Foreskin melanocyte (primary cell): ENCODE measurements at places on chromosomes 11 and 22.
A peak's percentile ranks its signal among the peaks of the same experiment; 100 is the strongest.

DNA sequence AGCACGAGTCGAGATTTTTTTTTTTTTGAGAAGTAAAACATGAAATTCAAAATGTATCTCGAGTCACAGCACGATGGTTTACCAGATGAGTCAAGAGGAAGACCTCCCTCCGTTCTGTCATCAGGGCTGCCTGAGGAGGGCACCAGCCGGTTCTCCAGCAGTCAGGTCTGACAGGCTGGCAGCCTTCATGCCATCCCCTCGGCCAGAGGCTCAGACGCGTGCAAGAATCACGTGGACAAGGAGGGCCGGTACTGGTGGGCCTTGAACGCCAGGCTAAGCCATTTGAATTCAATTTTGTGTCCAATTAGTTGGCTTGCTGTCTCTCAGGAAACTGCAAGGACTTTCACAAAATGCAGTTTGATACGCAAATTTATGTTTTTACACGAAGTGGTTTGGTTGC, 1412.2 kb downstream of the BRD1 start:
- DNase-seq = no peak

GRCh38 chr22:45642986-45643385, 28.6 kb upstream of the ATXN10 start:
- no peak for DNase-seq

DNA sequence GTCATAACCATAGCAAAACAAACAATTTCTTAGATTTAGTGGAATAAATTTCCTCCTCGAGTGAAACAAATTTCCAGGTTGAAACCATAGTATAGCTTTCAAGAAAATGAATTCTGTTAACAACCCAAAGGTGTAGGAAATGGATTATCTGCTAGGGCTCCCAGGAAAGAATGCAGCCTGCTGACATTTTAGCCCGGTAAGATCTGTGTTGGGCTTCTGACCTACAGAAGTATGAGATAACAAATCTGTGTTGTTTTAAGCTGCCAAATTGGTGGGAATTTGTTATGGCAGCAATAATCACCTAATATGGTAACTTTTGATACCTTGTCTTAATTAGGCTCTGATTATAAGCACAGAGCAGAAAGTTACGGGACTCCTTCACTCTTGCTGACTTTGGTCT, 32.0 kb upstream of the OR6M1 start:
- no peak for DNase-seq

GRCh38 chr22:29765905-29766631, 739 bp downstream of the ZMAT5 start:
- no peak for DNase-seq

DNA sequence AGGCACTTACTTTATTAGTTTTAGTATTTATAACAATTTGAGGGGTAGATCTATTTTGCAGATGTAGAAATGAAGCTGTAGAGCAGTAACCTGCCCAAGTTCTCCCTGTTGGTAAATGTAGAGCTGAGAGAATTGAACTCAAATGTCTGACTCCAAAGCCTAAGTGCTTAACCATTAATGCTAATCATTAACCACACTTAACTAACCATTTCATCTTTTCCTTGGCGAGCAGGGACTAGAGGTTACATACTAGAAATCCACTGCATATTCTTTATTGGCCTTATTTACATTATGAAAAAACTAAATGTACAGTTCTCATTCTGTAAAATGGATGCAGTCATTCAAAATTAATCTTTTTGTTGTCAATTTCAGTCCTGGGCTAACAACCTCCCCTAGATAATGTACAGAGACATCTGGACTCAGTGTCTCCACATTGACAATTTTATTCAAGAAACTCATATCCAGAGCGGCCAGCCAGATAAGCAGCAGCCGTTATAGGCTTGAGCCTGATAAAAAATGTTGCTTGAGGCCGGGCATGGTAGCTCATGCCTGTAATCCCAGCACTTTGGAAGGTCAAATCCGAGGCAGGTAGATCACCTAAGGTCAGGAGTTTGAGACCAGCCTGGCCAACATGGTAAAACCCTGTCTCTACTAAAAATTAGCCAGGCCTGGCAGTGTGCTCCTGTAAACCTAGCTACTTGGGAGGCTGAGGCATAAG, 76.7 kb upstream of the PICALM start:
- DNase-seq = no peak

DNA sequence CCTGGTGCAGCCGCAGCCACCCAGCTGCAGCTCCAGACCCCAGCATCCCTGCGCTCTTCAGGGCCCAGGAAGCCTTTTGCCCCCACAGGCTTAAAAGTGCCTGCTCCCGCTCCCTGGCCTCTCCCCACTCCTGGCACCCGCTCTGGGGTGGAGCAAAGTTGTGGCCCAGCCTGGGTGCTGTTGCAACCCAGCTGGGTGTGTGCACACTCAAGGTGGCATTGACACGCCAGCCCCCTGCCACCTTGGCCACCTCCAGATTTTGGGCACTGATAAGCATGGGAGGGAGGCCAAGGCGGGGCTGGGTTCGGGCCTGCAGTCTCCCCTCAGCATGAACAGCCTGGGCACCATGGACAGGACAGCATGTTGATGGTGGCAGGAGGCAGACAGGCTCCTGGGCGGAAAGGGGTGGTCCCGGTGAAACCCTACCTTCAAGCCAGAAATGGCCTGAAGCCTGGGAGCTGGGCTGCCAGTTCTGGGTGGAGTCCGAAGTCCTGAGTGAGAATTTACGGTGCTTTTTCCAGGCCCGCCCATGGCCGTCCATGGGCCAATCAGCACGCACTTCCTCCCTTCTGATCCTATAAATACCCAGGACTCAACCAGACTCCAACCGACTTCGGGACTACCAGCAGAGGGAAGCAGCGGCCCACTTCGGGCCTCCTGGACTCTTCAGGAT, 23.6 kb upstream of the RNASEH2C start:
- DNase-seq = no peak

DNA sequence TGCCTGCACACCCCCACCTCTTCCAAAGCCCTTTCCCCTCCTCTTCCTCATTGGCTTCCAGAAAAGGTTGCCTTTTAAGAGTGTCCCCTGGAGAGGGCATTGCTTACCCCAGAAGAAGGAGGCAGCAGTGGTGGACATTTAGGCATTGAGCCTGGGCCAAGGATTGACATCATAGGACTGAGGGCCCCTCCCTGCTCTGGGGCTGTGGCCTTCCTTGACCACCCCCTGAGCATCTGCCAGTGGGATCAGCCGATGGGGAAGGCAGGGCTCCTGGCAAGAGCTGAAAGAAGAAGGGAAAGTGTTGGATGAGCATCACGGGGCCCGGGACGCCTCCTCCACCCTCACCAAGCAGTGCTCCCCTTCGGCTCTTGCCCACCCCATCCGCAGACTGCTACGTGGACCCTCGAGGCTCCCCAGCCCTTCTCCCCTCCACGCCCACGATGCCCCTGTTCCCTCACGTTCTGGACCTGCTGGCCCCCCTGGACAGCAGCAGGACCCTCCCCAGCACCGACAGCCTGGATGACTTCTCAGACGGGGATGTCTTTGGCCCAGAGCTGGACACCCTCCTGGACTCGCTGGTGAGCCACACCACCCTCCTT, 37.4 kb downstream of the ZC3H7B start:
- DNase-seq = no peak

- no peak for DNase-seq
Measured at GRCh38 chr11:59801160-59801706, 9.3 kb downstream of the MRPL16 start.

GRCh38 chr22:39658367-39658766, 87.8 kb downstream of the CACNA1I start:
- DNase-seq = no peak

DNA sequence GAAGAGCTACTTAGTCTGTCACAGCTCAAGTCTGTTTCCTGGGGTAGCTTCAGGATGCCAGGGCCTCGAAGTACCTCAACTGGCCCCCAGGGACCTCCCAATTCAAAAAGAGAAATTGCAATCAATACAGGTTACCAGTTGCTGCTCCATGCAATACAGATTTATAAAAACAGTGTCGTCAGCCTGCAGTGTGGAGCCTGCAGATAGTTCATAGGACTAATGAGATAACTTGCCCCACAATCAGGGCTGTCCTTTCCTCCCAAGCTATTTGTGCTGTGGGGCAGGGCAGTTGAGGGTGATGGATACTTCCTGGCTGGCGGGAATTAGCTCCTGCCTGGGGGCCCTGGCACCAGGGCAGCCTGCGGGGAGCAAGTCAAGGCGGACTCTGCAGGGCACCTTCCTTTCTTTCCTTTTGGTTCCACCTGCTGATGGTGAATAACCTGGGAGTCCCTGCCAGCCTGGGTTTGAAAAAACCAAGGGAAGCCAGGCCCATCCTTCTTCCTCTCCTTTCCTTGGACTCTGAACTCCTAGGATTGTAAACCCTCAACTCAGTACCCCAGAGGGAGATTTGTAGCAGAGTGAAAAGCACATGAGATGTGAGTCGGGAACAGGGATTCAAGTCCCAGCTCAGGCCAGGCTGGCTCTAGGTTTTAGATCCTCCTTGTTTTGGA, 216.6 kb downstream of the CEP164 start:
- no peak for DNase-seq

GRCh38 chr22:44025171-44026065, 1.3 kb downstream of the PARVB start:
- no peak for DNase-seq

DNA sequence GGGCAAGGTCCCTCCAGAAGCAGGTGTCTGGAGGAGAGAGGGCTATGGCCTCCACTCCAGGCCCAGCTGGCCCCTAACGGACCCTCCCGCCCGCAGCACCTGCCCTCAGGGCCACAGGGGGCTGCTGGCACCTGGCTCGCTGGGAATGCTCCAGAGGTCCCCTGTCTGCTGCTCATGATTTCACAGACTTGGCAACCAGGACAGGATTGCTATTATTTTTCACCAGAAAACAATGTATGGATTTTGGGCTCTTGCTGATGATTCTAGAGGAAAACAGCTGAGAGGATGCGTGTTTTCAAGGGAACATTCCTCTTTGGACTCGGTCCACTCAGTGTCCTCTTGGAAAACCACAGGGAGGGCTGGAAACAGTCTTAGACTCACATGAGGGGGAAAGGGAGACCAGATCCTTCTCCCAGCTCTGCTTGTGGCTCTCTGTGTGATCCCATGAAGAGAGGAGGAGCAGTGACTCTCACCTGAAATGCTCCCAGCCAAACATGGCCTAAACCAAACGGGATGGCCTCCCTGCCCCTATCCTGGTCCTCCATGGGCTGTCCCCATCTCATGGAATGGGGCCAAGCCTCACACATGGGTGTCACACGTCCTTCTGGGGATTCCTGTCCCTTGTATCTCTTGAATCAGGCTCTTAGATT, 15.8 kb downstream of the MYEOV start:
- DNase-seq = peak; percentile 76

DNA sequence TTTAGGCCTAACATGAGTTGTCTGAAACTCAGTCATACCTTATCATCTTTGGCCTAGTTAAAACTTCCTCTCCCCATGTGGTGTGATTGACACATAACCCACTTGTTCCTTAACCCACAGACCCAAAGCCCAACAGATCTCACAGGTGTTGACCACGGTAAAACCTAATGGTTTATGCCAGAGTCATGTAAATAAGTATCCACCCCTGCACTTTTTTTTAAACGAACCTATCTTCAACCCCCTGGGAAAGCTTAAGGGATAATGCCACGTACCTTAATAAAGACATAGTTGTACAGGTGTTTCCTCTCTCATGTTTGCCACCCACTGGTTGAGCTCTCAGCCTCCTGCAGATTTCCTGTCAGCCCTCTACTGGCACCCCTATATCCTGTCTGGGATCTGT, 709.3 kb upstream of the CCDC179 start:
- DNase-seq = no peak

DNA sequence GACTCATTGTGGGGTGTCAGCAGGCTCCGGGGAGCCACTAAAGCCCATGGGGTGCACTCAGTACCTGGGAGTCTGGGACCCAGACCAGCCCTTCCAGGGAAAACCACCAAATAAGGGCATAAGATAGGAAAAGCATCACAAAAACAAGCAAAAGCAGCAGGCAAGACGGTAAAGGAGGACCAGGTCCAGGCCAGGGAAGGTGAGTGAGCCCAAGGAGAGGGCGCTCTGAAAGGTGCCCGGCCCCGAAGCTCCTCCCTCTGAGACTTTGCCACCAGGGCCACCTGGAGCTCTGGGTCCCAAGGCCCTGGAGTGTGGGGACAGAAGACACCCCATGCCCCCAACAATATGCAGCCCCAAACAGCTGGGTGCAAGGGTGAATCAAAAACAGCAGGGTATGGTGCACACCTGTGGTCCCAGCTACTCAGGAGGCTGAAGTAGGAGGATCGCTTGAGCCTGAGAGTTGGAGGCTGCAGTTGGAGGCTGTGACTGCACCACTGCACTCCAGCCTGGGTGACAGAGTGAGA, 5.2 kb upstream of the IL17REL start:
- DNase-seq = no peak

DNA sequence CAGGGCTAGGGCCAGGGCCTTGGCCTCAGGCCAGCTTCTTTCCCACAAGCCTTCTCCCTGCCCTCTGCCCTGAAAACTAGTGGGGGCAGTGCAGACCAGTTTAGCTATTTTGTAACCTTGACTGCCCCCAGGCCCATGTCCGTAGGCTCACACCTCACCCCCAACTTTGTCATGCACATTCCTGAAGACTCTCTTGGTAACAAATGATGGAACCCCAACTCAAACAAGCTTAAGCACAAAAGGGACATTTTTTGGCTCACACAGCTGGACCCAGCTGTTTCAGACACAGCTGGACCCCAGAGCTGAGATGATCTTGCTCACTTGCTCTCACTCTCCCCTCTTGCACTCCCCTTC, 46.6 kb downstream of the KCNQ1OT1 start:
- DNase-seq = no peak

- peak; percentile 4 for DNase-seq
Measured at GRCh38 chr22:42769574-42770447, 49.1 kb upstream of the A4GALT start.

DNA sequence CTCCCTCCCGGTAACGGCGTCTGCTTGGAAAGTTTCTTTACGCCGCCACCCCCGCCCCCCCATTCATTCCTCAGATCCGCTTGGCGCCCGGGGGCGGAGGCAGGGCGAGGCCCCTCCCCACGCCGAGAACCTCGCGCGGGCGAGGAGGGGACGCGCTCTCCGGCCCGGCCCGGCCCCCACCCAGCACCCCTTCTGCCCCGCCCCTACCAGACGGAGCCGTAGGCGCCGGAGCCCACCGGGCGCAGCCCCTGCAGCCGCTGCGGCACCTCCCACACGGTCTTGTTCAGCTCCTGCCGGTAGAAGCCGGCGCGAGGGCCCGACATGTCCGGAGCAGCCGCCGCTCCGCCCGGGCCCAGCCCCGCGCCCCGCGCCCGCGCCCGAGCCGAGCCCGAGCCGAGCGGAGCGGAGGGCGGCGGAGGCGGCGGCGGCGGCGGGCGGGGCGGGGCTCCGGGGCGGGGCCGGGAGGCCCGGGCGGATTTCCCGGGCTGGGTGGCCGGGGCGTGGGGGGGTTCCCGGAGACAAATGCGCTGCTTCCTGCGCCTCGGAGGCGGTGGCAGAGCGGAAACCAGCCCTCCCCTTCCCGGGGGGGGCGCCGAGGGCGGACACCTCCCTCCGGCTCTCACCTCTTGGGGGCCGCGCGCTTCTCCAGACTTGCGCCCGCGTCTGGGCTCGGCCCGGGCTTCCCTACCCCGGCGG, at the start of gene MAPK11:
TSS of gene MAPK11 (minus strand) at position 411 of the 696 bp plus-strand sequence. CDS start at position 323, 88 bp downstream.
- no peak for DNase-seq
